Non-pigmented ciliary epithelial cell (primary cell): ENCODE measurements at places on chromosomes 6 and 20.

- no peak for DNase-seq
Observed at GRCh38 chr6:71510057-71510713, 221.6 kb downstream of the OGFRL1 start.

GRCh38 chr20:35319192-35319870, 27.1 kb upstream of the FAM83C start:
- no peak for DNase-seq

GRCh38 chr6:106444777-106445507, 84.4 kb downstream of the CRYBG1 start:
- no peak for DNase-seq

GRCh38 chr6:100595456-100595855, 130.7 kb upstream of the SIM1 start:
- no peak for DNase-seq

GRCh38 chr20:54267483-54268003, 59.7 kb downstream of the PFDN4 start:
- no peak for DNase-seq

DNA sequence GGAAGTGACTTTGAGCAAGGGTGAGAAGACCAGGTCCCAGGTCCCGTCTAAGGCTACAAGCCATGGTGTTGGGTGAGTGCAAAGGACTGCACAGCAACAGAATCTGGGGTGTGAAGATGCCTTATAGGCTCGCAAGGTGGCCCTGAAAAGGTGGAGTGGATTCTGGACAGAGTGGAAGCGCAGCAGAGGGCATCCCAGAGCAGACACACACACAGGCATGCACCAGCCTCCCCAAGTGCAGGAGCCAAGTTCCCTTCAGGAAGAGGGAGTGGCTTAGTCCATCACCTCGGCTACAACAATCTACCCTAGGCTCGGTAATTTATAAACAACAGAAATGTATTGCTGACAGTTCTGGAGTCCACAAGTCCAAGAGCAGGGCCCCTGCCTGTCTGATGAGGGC, 180.1 kb upstream of the PDE10A start:
- DNase-seq = no peak

DNA sequence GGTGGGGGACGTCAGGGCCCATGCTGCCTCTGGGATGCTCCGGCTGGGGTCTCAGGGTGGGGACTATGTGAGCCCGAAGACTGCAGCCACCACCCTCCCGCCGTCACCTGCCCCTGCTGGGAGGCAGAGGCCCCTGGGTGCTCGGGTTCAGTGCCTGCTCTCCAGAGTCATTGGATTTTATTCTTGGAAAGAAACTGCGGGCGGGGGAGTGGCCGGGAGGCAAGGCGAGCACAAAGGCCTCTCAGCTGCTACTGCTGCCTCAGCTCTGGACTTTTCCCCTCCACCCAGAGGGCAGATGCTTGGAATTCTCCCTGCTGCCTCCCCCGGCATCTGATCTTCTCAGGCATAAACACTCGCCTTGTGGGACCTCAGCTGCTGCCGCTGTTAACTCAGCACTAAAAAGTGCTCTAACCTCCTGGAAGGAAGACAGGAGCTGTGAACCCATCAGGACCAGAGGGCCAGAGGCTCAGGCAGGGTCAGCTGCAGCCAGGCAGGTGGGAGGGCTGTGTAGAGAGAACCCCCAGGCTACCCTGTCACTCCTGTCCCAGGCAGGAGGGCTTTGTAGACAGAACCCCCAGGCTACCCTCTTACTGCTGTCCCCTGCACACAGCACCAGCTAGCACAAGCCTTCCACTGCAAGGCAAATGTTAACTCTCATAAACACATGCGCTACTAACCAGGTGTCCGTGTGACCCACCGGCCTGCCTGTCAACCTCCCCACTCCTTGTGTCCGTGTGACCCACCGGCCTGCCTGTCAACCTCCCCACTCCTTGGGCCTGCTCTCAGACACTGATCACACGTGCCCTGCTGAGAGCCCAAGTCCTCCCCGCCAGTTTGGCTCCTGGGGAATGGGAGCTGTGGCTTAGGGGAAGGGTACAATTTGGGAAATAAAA, 9.4 kb upstream of the FRMD1 start:
- DNase-seq = peak; percentile 32

GRCh38 chr6:170173335-170173881, 117.5 kb downstream of the DLL1 start:
- DNase-seq = no peak

- DNase-seq = no peak
Observed at GRCh38 chr20:35773154-35773751, 1.4 kb downstream of the PHF20 start.

GRCh38 chr6:159427771-159428170, 258.6 kb downstream of the FNDC1 start:
- DNase-seq = no peak

GRCh38 chr6:56708810-56709597, 66.3 kb upstream of the DST start:
- no peak for DNase-seq

GRCh38 chr6:127515234-127515793, 3.8 kb downstream of the MTCL3 start:
- no peak for DNase-seq

DNA sequence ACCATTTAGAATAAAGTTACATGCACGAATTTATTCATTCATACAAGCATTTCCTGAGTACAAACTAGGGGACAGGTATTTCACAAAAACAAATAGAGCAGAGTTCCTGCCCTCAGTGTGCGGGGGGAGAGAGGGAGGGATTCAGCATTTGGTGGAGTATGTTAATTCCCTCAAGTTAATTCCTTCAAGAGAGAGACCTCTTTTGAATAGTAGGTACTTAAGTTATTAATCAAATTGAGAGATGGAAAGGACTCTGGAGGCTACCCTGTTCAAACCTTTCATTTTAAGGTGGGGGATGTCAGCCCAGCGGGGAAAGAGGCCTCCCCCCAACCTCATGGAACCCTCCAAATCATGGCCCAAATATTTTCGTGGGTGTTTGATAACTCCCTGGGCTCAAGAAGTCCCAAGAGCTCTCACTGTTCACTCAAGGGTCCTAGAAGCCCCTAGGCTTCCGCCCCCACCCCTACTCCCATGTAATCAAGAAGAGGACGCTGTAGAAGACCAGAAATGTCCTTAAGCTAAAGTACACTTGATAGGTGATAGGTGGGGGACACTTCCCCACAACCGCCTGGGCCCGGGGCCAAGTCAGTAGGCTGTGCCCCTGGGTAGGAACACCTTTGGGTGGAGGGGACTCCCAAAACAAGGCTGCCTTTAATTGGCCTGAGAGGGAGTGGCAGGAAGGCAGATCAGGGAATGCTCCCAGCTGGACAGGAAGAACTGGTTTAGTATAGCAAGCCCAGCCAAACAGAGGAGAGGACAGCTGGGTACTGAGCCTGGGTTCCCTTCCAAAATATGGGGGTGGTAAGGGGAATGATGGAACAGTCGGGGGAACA, 2.9 kb downstream of the SDC4 start:
- no peak for DNase-seq

GRCh38 chr6:90465686-90466085, 121.2 kb downstream of the MAP3K7 start:
- no peak for DNase-seq

DNA sequence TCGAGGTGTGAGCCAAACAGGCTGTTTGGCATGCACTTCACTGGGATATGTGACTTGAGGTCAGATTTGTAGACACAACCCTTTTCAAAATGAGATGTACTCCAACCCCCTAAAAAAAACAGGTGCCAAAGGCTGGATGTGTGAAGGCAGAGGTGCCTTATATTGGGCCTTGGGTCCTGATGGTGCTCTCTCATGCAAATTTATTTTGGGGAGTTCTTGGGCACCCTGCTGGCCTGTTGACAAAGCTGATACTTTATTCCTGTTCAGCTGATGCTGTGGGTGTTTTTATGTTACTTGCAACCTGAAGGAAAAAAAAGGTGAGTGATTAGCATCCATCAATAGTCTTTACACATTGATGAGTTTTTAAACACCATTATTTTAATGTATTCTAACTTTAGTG, 121.5 kb downstream of the DNAH8 start:
- no peak for DNase-seq

- DNase-seq = no peak
Observed at GRCh38 chr20:38342216-38342615, 4.1 kb upstream of the LBP start.

GRCh38 chr20:54654450-54654849, 179.1 kb downstream of the DOK5 start:
- no peak for DNase-seq

GRCh38 chr6:143687591-143687990, 9.8 kb downstream of the PHACTR2 start:
- DNase-seq = no peak
